Aorta (tissue), 5 donors: ENCODE measurements at places on chromosomes 6 and 20. TPM values are rescaled to one million over a fixed set of nuclear protein-coding genes. Genes with fewer than 3 reads are reported as not detected.
A peak's percentile ranks its signal among the peaks of the same experiment; 100 is the strongest.

DNA sequence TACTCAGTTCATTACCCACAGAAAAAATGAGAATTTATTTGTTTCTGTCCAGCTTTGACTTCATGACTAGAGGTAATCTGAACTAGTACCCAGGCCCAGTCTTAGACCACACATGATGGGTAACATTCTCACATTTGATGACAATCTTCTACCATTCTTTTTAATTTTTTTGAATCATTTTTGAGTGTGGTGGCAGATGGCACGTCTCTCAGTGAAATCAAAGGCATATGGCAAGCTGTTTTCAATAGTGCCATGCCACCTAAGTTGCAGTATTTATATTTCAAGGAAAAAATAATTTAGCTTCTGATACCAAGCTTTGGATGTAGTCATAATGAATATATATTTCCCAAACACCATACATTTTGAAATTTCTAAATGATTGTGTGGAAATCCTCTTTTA lies 88.8 kb upstream of the HS3ST5 start:
- no peak for DNase-seq

GRCh38 chr6:50147371-50147770 lies 97.6 kb upstream of the DEFB112 start:
- no peak for DNase-seq

DNA sequence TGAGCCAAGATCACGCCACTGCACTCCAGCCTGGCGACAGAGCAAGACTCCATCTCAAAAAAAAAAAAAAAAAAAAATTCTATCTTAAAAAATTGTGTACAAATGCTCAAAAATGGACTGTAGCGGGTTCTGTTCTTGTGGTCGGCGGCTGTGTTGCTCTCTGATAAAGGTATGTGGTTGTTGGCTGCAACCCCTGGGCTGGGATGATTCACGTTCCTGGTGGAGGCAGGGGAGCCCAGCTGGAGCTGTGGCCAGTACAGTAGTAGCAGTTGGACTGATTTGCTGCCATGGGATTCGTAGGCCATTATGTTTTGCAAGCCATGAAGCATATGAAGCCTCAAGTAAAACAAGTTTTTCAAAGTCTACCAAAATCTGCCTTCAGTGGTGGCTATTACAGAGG lies 22.3 kb downstream of the MDN1 start:
- DNase-seq, result peak; percentile 83

- no peak for DNase-seq
Measured at GRCh38 chr6:144793744-144794143, 508.6 kb downstream of the UTRN start.

DNA sequence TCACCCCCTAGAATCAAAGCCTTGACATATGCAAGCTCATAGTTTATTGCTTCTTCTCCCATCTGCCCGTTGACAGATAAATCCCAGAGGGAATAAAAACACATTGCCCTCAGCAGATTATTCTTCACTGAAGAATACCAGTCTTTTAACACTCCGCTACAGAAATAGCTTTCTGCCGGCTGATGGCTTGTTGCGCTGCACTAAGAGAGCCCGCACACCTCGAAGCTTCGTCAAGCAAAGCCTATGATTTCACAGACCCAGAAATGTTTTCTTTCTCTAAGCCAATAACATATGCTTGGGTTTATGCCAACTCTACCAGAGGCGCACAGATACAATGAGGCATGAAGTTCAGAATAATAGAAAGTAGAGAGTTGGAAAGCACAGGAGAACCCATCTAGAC lies 208.9 kb upstream of the FOXQ1 start:
- DNase-seq, result no peak

CALHM4 gene
- not detected for total RNA-seq

BEND3 gene
- total RNA-seq, result 1.4 TPM

DNA sequence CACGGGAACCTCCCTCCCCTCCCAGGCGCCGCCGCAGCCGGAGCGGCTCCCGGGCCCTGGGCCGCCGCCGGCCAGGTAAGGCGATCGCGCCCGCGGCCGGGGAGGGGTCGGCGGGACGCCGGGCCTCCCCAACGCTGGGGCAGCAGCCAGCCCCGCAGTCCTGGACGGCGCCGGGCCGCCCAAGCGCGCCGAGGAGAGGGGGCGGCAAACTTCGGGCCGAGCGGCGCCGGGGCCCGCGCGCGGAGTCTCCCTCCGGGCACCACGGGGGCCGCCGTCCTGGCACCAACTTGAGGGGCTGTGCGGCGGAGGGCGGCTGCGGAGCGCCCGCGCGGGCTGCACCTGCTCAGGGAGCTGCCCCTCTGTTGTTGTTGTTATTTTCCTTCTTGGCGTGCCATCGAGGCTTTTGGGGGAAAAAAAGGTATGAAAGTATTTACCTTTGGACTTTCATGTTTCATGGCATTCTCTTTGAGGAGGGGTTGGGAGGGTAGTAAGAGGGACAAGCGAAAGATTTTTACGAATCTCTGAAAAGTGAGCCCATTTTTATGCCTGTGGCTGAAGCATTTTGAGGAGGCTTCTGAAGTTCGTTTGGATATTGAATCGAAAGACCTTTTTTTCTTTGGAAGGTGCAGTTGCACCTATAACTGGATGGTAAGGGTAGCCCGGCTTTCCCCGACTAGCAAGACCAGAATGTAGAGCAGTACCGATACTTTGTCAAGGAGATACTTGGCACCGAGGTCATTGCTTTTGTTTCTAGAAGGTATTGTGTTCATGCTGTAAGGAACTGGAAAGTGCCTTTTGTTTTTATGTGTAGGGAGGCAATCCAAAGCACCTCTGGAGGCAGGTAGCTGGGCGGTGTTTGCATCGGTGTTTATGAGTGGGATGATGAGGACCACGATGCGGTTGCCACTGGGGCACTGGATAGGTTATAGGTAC lies at the start of gene RNF182:
Gene RNF182 (plus strand): TSS at position 4 of the 933 bp plus-strand sequence. CDS start 52,168 bp downstream, outside the sequence.
- DNase-seq, result no peak

GRCh38 chr6:112004201-112005012 lies 49.5 kb upstream of the CCN6 start:
- DNase-seq, result no peak

IL17A gene
- total RNA-seq, result not detected

DNA sequence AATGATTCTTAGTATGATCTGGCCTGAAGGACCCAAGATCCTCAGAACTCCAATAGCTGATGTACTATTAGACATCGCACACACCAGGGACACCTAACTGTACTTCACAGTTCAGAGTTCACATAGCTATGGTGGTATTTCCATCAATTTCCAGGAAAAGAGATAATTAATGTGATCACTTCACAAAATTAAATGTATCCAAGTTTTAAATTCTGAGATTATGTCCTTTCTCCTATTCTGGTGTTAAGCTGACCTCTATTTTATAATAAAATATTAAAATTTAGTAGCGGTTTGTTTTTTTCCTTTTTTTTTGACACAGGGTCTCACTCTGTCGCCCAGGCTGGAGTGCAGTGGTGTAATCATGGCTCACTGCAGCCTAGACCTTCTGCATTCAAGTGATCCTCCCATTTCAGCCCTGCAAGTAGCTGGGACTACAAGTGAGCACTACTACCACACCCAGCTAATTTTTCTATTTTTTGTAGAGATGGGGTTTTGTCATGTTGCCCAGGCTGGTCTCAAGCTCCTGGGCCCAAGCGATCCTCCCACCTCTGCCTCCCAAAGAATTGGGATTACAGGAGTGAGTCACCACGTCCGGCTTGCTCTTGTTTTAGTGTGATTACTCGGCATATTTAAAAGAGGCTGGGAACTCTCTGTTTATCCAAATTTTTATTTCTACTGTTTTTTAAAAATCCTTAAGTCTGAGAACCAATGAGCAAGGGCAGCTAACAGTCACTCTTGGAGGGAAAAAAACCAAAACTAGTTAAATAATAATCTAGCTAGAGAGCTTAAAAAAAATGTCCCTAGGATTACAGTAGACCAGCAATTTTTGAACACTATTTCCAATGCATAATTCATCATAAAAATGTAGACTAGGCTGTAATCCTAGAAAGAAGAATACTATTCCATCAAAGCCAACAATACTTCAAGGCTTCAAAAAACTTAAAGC lies 16.0 kb downstream of the KIF13A start:
- peak; percentile 72 for DNase-seq

GRCh38 chr6:25497383-25498040 lies 154.5 kb upstream of the SCGN start:
- DNase-seq, result no peak

DNA sequence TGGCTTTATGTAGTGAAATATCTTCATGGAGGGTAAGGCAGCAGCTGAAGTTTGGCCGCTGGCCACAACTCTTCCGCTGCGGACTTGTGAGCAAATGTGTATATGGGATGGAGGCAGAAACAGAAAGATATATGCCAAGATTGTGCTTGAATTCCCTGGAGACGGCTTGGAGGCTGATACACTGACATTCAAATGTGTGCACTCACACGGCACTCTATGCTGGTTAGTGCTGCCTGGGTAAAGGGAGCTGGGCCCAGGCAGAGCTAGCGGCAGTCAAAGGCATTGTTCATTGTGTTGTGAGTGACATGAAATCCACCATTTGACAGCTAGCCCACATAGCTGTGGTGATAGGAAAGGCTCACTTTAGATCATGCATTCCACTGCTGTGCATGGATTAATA lies 202.7 kb downstream of the CLIC5 start:
- DNase-seq, result no peak

ADGB gene
- not detected for total RNA-seq

GRCh38 chr20:57104651-57105204 lies 161.7 kb downstream of the BMP7 start:
- no peak for DNase-seq

DNA sequence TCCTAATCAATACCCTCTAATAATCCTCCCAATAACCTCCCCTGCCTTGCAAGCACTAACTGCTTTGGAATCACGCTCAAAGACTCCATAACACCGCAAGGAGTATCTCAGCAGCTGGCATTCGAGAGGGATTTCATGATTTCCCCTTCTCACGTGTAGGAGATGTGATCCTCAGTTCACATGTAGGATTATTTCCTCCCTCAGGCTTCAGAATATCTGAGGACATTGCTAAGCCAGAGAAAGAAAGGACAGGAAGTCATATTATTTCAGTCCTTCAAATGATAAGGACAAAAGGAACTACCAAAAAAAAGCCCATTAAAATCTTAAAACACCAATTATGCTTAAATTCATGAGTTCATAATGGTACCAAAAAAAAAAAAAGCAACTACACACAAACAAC lies 122.9 kb downstream of the NFATC2 start:
- DNase-seq, result no peak

- DNase-seq, result no peak
Measured at GRCh38 chr6:167996424-167997199, 859 bp upstream of the KIF25 start.

C6orf141 gene
- total RNA-seq, result 1.6 TPM

- no peak for DNase-seq
Measured at GRCh38 chr6:17938901-17939300, 48.5 kb downstream of the KIF13A start.

MLN gene
- total RNA-seq, result not detected

DNA sequence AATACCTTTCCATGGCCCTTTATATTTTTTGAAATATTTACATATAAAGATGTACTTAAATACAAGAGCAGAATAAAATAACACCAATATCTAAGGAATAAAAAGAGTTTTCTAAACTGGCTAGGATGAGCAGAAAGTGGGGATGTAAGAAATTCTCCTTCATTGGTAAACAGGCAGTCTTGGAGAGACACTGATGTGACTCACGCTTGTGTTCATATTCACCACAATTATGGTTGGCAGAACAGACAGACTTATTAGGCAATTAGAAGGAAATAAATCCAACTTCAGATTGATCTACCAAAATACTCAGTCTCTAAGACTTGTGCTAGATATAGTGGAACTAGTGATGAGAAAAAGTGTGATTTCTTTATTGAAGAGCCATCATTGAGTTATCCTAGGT lies 463.7 kb downstream of the CDC5L start:
- DNase-seq, result no peak

GRCh38 chr6:107712665-107713551 lies 111.2 kb downstream of the SCML4 start:
- DNase-seq, result no peak

DNA sequence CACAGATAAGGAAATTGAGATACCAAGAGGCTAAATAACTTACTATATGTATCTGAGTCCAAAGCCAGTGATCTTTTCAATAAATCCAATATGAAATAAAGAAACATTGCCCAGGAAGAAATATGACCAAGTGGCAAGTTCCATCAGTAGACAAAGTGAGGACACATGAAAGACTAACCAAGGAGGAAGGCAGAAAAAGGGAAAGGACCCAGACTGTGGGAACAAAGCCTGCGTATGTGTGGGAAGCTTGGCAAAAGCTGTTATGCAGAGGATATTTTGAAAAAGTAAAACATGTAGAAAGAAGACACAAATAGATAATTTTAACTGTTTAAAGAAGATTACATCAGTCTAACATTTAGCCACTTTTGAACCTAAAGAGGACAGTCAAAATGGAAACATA lies 264.4 kb upstream of the PRDM1 start:
- DNase-seq, result no peak

DNA sequence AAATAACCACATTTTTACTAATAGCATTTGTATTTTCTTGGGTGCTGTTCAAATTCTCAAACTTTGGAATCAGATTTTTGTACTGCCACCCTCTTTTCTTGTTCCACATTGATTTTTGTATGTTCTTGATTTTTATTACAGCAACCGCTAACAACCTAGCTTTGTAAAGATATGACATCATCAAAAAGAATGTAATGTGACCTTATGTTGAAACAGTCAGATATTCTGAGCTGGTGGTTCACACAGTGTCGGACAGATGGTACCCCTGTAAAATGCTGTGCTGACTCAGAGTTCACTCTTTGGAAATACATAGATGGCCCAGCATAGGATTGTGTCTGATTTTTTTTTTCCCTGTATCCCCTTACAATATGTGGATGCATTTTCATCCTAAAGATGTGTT lies 118.9 kb downstream of the QKI start:
- no peak for DNase-seq

- no peak for DNase-seq
Measured at GRCh38 chr6:157123234-157123633, 200.1 kb downstream of the TMEM242 start.

DNA sequence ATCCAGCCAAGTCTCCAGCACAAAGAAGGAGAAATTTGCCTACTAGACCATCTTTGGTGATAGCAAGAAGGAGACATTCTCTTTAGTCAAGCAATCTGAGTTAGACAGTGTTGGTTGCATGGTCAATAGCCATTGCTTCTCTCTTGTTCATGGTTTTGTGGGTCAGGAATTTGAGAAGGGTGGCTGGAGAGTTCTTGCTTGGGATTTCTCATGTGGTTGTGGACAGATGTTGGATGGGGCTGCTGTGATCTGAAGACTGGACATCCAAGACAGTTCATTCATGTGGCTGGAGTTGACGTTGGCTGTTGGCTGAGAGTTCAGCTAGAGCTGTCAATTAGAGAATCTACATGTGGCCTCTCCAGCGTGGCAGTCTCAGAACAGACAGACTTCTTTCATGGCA lies 322.3 kb upstream of the PRDM1 start:
- DNase-seq, result no peak

DNA sequence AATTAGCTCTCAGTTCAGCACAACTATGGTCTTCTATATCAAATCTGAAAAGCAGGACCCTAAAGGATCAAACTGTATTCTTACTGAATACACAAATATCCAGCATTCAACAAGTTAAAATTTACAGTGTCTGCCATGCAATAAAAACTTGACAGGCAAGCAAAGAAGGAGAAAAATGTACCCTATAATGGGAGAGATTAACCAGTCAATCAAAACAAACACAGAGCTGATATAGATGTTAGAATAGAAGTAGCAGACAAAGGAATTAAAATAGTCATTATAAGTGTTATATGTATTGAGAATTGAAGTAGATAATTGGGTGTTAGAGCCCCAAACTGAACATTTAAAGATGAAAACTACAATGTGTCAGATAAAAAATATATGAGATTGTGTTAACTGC lies 914.9 kb downstream of the EPHA7 start:
- no peak for DNase-seq

GRCh38 chr20:45336530-45337366 lies 11.5 kb downstream of the SDC4 start:
- peak; percentile 78 for DNase-seq

PTCHD4 gene
- total RNA-seq, result 1.5 TPM
